ENCODE measurements at places on chromosomes 16 and 17.
A peak's percentile ranks its signal among the peaks of the same experiment; 100 is the strongest.

DNA sequence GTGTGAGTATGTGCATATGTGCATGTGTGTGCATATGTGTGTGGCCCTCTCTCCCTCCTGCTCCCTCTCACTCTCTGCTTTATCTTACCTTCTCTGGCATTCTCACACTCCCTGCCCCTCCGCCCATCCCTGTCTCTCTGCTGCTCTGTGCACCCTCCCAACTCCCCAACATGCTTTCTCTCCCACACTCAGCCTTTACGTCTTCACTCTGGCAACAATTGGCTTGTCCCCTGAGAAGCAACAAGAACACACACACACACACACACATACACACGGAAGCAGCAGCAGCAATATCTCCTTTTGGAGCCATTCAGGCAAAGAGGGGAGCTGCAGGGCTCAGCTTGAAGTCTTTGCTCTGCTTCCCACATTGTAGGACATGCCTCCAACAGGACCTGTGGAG is 27.8 kb downstream of the PITPNM3 start:
- no peak for DNase-seq

GRCh38 chr16:79874391-79874790 is 273.9 kb upstream of the MAF start:
- no peak for DNase-seq

DNA sequence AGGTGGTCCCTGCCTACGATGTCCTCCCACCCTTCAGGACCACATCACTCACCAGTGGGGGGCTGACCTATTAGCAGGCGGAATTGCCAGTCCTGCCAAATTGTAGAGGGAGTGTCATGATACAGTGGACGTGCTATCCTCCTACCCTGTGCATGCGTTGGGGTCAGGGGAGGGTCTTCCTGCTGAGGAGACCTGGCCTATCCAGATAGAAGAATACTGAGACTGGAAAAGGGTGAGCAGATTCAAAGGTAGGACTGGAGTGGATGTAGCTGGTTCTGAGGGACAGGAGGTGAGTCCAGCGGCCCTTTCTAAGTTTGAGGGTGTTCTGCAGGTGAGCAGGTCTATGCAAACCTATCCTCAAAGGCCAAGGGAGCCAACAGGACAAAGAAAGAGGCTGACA is 8.0 kb downstream of the PRSS41 start:
- no peak for DNase-seq

DNA sequence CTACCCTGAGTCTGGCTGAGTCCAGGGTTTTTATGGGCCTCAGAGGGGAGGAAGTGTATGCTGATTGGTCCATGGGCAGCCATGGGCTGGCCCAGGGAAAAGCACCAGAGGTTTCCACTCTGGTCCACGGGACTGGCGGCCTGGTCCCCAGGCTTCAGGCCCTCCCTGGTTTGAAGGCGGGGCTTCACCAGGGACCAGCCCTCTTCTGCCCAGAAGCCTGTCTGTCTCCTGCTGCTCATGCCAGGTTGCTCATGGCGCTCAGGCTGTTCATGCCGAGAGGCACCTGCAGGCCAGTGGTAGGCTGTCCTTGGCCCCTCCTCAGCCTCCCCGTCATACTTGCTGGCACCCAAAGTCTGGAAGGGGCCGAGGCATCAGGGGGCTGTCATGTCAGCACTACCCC is 45.0 kb upstream of the CLEC19A start:
- DNase-seq: no peak

- DNase-seq: no peak
These were observed 32.5 kb downstream of the PHKB start for GRCh38 chr16:47493381-47494337.

DNA sequence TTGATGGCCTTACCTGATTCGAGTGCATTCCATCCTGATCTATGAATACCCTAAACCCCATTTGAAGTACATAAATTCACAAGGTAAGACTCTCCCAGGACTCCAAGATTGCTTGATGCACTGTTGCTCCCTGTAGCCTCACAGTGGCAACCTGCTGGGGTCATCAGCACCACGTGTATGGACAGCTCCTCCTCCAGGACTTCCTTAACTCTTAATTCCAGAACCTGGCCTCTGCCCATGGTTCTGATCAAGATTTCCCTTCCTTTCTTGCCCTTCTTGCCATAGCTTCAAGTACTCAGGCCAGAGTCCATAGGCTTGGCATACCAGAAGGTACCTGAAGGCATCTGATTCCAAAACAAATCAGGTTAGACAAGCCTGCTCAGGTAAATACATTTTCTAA is 34.0 kb upstream of the NLK start:
- DNase-seq: peak; percentile 36

DNA sequence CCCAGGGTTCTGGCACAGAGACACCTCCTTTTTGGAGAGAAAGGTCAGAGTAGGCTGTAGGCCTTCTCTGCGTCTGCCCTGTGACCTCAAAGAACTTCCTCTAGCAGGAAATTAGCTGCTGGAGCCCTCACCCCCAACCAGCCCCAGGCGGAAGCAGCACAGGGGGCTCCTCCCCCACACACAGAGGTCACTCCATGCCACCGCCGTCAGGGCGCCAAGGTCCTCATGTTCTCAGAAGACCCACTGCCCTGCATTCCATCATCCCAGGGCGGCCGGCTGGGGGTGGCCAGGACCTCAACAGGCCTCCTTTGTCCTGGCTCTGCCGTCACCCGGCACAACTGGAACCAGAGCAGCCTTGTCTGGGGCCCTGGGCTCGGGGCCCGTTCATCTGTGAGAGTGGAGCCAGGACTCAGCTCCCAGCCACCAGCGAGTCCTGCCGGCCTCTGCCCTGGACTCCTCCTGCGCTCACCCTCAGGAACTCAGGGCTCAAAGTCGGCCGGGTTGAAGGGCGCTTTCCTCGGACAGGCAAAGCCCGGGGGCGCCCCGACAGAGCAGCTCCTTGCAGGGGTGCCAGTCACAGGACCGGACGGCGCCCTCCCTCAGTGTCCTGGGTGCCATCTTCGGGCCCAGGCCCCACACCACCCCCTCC is 1.2 kb downstream of the TMC6 start:
- no peak for DNase-seq

- peak; percentile 38 for DNase-seq
These were observed 49.8 kb upstream of the CHMP6 start for GRCh38 chr17:80941743-80942422.

GRCh38 chr16:31888735-31889134 is 15.1 kb downstream of the ZNF267 start:
- no peak for DNase-seq

DNA sequence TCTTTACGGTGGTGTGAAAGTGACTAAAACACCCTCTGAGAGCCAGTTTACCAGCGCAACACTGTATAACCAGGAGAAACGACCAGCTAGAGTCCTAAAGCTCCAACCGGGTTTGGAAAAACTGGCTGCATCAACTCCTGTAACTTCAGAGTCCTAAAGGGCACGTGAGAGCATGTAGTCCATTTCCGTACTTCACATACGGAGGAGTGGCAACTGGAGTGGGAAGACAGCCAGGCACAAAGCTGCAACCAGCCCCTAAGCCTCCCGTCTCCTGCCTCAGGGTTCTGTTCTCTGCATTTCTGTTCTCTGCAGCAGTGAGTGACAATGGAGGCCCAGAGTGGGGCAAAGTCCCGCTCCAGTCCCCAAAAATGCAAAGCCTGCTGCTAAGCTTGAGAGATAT is 19.2 kb downstream of the TEKT1 start:
- DNase-seq: no peak

- no peak for DNase-seq
These were observed at the start of gene PTGES3L for GRCh38 chr17:42979511-42980273. Gene PTGES3L, minus strand, starts transcription at chr17:42980080. Its CDS starts 27 bp downstream, at chr17:42980053.

GRCh38 chr17:12510535-12510934 is 155.2 kb upstream of the MYOCD start:
- peak; percentile 21 for DNase-seq

- DNase-seq: no peak
These were observed 42.2 kb upstream of the INTS2 start for GRCh38 chr17:61970030-61970429.

DNA sequence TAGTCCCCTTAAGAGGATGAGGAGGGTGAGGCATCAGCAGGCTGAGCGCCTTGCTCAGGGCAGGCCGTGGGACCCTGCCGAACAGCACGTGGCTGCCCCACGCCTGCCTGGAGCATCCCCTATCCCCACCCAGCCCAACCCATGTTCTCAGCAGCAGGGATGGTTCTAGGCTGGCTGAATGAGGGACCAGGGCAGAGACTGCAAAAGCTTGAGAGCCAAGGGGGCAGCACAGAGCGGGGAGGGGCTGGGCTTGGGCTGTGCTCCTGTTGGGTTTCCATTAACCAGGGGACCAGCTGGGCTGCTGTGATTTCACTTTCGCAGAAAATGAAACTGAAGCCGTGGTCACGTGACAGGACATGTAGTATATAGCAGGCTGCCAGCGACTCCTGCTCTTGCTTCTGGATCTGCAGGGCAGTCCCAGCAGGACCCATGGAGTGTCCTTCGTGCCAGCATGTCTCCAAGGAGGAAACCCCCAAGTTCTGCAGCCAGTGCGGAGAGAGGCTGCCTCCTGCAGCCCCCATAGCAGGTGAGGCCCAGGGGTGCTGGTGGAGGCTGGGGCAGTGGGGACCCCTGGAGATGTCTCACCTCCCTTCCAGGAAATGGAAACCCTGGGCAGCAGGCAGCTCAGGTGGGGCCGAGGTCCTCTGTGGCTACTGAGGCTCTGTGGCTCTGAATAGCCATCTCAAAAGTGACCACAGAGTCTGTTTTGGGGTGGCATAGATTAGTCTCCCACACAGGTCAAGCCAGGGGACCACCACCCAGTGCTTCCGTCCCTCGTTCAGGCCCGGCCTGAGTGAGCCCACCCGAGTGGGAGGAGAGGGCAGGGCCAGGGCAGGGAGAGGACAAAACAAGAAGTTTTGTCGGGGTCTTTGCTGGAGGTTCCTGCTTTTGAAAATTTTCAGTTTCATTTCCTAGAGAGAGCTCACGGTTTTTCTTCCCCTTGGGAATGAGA is 2.9 kb downstream of the RNF213 start:
- DNase-seq: peak; percentile 87

DNA sequence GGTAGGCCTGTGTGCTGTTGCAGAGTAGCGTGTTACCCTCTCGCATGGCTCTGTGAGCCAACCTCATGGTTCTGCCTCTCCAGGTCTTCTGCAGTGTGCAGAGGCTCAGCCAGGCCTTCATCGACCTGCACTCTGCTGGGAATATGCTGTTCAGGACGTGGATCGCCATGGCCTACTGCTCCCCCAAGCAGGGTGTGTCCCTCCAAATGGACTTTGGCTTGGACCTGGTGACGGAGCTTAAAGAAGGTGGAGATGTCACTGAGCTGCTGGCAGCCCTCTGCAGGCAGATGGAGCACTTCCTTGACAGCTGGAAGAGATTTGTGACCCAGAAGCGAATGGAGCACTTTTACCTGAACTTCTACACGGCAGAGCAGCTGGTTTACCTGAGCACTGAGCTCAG is 75.8 kb upstream of the ENDOV start:
- DNase-seq: no peak

- no peak for DNase-seq
These were observed 3.4 kb upstream of the NXPH3 start for GRCh38 chr17:49572226-49572625.

- DNase-seq: no peak
These were observed 15.1 kb downstream of the NQO1 start for GRCh38 chr16:69711115-69711740.

Data from AG10803 (cell line).